DMS79 (cell line): ENCODE measurements at places on chromosomes 4 and X.

DNA sequence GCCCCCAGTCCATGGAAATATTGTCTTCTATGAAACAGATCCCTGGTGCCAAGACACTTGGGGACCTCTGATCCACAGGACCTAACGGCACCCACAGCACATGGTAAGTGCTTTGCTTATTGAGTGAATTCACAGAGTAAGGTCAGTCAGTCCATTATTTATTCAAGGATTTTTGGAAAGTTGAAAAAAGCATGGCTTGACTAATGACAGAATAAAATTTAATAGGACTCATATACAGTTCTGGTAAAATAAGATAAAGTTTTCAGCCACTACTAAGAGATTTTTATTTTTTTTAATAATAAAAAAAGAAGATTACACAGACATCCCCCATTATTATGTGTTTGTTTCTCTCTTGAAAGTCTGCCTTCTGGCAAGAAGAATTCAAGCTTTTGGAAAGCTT, 490.6 kb upstream of the HS3ST1 start:
- no peak for DNase-seq

DNA sequence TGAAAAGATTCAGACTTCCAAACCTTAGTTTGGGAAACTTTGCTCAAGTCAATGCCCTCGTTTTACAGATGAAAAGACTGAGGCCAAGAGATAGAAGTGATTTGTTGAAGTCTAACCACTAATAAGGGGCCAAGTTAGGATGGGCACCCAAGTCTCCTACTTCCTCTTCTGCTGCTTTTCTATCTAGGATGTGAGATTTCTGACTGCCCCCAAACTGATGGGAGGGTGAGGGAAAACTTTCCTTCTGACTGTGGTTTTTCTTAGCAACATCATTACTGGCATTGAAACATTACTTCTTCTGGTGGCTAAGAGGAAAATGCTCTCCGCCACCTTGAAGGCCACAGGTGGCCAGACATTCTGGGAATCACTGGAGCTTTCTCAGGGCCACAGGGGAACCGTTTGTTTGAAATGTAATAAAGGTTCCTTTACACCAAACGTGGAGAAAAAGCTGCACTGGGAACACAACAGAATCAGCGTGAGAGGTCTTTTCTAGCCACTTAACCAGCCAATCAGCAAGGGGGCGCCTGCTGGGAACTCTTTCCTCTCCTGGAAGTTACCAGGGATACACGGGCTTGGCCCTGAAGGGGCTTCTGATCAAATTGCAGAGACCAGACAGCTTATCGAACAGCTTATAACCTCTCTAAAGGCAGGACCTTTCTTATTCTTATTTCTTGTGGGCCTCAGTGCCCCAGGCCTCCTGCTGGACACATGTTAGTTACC, 115.9 kb upstream of the TEX13D start:
- DNase-seq = no peak

- DNase-seq = no peak
Observed at GRCh38 chr4:11004818-11005217, 320.2 kb upstream of the CLNK start.

GRCh38 chr4:73653695-73654106, 33.5 kb upstream of the RASSF6 start:
- DNase-seq = peak; percentile 12

DNA sequence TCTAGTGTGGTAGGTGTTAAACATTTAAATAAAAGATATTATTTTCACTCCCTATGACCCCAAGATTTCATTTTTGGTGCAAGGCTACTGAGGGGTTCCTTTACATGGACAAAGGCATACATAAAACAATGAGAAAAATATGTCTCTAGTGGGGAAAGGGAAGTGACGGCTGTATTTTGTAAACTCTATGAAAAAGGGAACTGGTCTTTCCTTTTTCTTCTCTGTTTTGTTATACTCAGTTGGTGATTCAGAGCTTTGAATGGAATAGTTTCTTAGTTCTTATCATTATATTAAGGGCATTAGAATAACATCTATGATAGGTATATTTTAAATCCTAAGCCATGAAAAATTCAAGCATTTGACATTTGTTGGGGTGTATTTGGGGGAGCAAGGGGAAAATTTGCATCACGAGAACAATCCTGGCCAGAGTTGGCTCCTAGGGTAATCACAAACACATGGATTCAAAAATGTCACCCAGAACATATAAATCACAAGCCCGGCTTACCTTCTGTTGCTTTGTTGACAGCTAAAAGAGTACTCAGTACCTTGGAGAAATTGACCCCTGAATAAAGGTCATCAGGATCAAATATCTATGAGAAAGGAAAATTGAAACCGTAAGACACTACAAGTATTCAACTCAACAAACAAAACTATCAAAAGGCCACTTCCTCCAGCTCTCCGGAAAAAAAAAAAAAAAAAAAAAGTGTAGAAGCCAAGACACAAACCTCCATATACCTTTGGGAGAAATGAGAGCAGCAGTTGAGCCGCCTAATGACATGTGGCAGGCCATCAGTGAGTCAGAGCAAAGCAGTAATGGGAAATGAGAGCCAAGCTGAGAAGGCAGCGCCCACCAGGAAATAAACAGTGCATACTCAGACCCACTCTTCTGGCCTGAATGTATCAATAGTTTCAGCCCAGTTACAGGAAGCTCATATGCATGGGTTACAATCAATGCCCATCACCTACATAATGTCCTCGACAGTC, 33.4 kb downstream of the ARHGEF6 start:
- no peak for DNase-seq

- no peak for DNase-seq
Observed at GRCh38 chr4:159035570-159035969, 67.3 kb upstream of the RAPGEF2 start.
